ENCODE measurements at places on chromosomes 16 and 17. TPM values are rescaled to one million over a fixed set of nuclear protein-coding genes. Genes with fewer than 3 reads are reported as not detected.

GRCh38 chr16:20411055-20411454, 1.7 kb downstream of the ACSM5 start:
- H3K27ac ChIP-seq, result no peak overlapping the region
- no peak overlapping the region for H3K4me3 ChIP-seq
- H3K36me3 ChIP-seq, result no peaks in the 10 kb centered on the region
- peaks cover 2% of the 10 kb centered on the region for H3K27me3 ChIP-seq
- no peaks in the 10 kb centered on the region for H3K4me1 ChIP-seq

- H3K27me3 ChIP-seq, result no peaks in the 10 kb centered on the region
- no peak overlapping the region for H3K27ac ChIP-seq
- H3K36me3 ChIP-seq, result peaks cover 3% of the 10 kb centered on the region
- peak; percentile 12 for DNase-seq
Observed at GRCh38 chr16:69286941-69287713, 24.0 kb upstream of the VPS4A start.

GRCh38 chr17:42122371-42123303, at the start of gene HSPB9:
TSS of gene HSPB9 (plus strand) at chr17:42122804. CDS start at chr17:42122851, 47 bp downstream.
- no peak for DNase-seq
- H3K4me1 ChIP-seq, result peaks cover 26% of the 10 kb centered on the region
- H3K4me3 ChIP-seq, result peak within 1 kb of the TSS; percentile 81
- H3K27ac ChIP-seq, result peak within 1 kb of the TSS; percentile 86

GRCh38 chr16:28326881-28327610, 34.7 kb downstream of the SBK1 start:
- H3K4me1 ChIP-seq, result peaks cover 7% of the 10 kb centered on the region
- H3K36me3 ChIP-seq, result no peaks in the 10 kb centered on the region
- H3K4me3 ChIP-seq, result no peak overlapping the region
- H3K27me3 ChIP-seq, result no peaks in the 10 kb centered on the region
- peak; percentile 52 for DNase-seq

- H3K4me1 ChIP-seq, result peaks cover 8% of the 10 kb centered on the region
- no peak overlapping the region for H3K27ac ChIP-seq
- peaks cover 14% of the 10 kb centered on the region for H3K27me3 ChIP-seq
- H3K36me3 ChIP-seq, result no peaks in the 10 kb centered on the region
- DNase-seq, result no peak
- no peak overlapping the region for H3K4me3 ChIP-seq
Observed at GRCh38 chr17:28253663-28254062, 65.3 kb upstream of the TMEM97 start.

DNA sequence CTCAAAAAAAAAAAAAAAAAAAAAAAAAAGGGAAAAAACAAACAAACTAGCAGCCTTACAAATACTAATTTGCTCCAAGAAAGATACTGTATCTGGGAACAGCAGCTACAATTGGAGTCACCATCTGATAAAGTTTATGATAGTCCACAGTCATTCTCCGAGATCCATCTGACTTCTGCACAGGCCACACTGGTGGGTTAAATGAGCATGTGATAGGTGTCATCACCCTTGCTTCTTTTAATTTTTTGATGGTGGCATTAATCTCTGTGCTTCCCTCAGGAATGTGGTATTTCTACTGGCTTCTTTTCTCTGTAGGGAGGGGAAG, 49.6 kb downstream of the BCL7C start:
- H3K4me1 ChIP-seq, result peaks cover 12% of the 10 kb centered on the region
- H3K27ac ChIP-seq, result no peak overlapping the region
- peaks cover 1% of the 10 kb centered on the region for H3K27me3 ChIP-seq
- no peak for DNase-seq
- H3K36me3 ChIP-seq, result no peaks in the 10 kb centered on the region
- H3K4me3 ChIP-seq, result no peak overlapping the region

- H3K4me3 ChIP-seq, result no peak overlapping the region
- H3K4me1 ChIP-seq, result no peaks in the 10 kb centered on the region
- H3K27ac ChIP-seq, result no peak overlapping the region
- peaks cover 2% of the 10 kb centered on the region for H3K36me3 ChIP-seq
Observed at GRCh38 chr16:16150117-16150877, 73.0 kb downstream of the ABCC6 start.

GRCh38 chr17:27846042-27846655, 45.8 kb upstream of the NOS2 start:
- peak; percentile 16 for DNase-seq
- peak overlapping the region; percentile 79 for H3K4me3 ChIP-seq
- H3K36me3 ChIP-seq, result no peaks in the 10 kb centered on the region
- H3K4me1 ChIP-seq, result peaks cover 30% of the 10 kb centered on the region
- H3K27ac ChIP-seq, result peak overlapping the region; percentile 86

- peaks cover 6% of the 10 kb centered on the region for H3K4me1 ChIP-seq
- no peaks in the 10 kb centered on the region for H3K27me3 ChIP-seq
- peaks cover 2% of the 10 kb centered on the region for H3K36me3 ChIP-seq
- H3K27ac ChIP-seq, result no peak overlapping the region
- DNase-seq, result no peak
Observed at GRCh38 chr16:78926723-78927210, 673.8 kb downstream of the MAF start.

C16orf89 gene
- total RNA-seq, result not detected

ATPAF2 gene
- 37.8 TPM for total RNA-seq

VWA3A gene
- total RNA-seq, result 0.10 TPM

RGS9 gene
- 1.8 TPM for total RNA-seq

ADAMTS18 gene
- 0.05 TPM for total RNA-seq

Measured in activated T-helper 1 cell treated with anti-CD3 and anti-CD28 coated beads, Interleukin-12 subunit alpha, Interleukin-12 subunit beta, Interleukin-2, Interleukin-4 antibody, amounts not matched to agents 30 ng/mL and 10 ng/mL and 1 ng/mL, durations not matched to agents 14 hours and 24 hours and 36 hours (primary cell).